Activated CD4-positive, alpha-beta T cell treated with anti-CD3 and anti-CD28 coated beads, Interleukin-2, amount 10 ng/mL, durations not matched to agents 7 days and 5 days (primary cell): ENCODE measurements at places on chromosomes 11 and 22. TPM values are rescaled to one million over a fixed set of nuclear protein-coding genes. Genes with fewer than 3 reads are reported as not detected.

Gene AMOTL1
- total RNA-seq, result 3.1 TPM

Gene C11orf86
- not detected for total RNA-seq

Gene SPI1
- not detected for total RNA-seq

Gene LRRC74B
- not detected for total RNA-seq

Gene LRRC56
- 2.0 TPM for total RNA-seq

Gene HTR3B
- not detected for total RNA-seq

Gene PANX1
- 13.2 TPM for total RNA-seq

Gene TYMP
- total RNA-seq, result 126 TPM

- no peak overlapping the region for H3K4me3 ChIP-seq
- peaks cover 18% of the 10 kb centered on the region for H3K4me1 ChIP-seq
- H3K27ac ChIP-seq, result no peak overlapping the region
- H3K36me3 ChIP-seq, result no peaks in the 10 kb centered on the region
- H3K27me3 ChIP-seq, result no peaks in the 10 kb centered on the region
Observed at GRCh38 chr11:67633758-67634365, 4.1 kb upstream of the NUDT8 start.

- H3K4me1 ChIP-seq, result peaks cover 4% of the 10 kb centered on the region
- peaks cover 2% of the 10 kb centered on the region for H3K36me3 ChIP-seq
- DNase-seq, result no peak
Observed at GRCh38 chr11:104637662-104638170, 260.5 kb downstream of the CASP12 start.

GRCh38 chr11:72520815-72521214 lies 86.5 kb upstream of the CLPB start:
- H3K27ac ChIP-seq, result no peak overlapping the region
- H3K4me3 ChIP-seq, result no peak overlapping the region
- DNase-seq, result no peak
- H3K36me3 ChIP-seq, result no peaks in the 10 kb centered on the region

GRCh38 chr11:34926101-34926830 lies 9.8 kb downstream of the PDHX start:
- H3K27me3 ChIP-seq, result no peaks in the 10 kb centered on the region
- H3K4me1 ChIP-seq, result peaks cover 13% of the 10 kb centered on the region
- no peak overlapping the region for H3K27ac ChIP-seq
- no peak overlapping the region for H3K4me3 ChIP-seq
- peak; percentile 39 for DNase-seq

DNA sequence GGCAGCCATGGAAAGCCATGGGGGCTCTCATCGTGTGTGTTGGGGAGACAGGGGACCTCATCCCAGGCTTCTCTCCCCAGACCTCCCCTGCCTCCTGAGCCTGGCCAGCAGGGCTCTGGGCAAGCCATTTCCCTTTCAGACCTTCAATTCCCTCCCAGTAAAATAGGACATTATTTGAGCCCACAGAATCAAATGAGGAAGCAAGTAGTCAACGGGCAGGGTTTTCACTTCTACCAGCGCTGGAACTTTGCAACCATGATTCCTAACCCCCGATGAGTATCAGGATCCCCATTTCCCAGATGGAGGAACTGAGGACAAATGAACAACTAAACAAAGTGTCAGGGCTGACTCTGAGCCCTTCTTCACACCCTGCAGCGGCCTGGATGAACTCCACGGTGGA lies 48.9 kb upstream of the TCF20 start:
- peaks cover 32% of the 10 kb centered on the region for H3K4me1 ChIP-seq
- no peaks in the 10 kb centered on the region for H3K27me3 ChIP-seq
- DNase-seq, result no peak
- H3K27ac ChIP-seq, result no peak overlapping the region
- H3K4me3 ChIP-seq, result no peak overlapping the region
- H3K36me3 ChIP-seq, result no peaks in the 10 kb centered on the region

- no peak for DNase-seq
- H3K27ac ChIP-seq, result no peak overlapping the region
- H3K4me1 ChIP-seq, result no peaks in the 10 kb centered on the region
- H3K27me3 ChIP-seq, result peaks cover 12% of the 10 kb centered on the region
Observed at GRCh38 chr11:86900162-86900561, 55.0 kb downstream of the FZD4 start.

- no peaks in the 10 kb centered on the region for H3K4me1 ChIP-seq
- H3K27ac ChIP-seq, result no peak overlapping the region
- peaks cover 4% of the 10 kb centered on the region for H3K27me3 ChIP-seq
Observed at GRCh38 chr11:7347611-7348431, 96.1 kb downstream of the SYT9 start.

DNA sequence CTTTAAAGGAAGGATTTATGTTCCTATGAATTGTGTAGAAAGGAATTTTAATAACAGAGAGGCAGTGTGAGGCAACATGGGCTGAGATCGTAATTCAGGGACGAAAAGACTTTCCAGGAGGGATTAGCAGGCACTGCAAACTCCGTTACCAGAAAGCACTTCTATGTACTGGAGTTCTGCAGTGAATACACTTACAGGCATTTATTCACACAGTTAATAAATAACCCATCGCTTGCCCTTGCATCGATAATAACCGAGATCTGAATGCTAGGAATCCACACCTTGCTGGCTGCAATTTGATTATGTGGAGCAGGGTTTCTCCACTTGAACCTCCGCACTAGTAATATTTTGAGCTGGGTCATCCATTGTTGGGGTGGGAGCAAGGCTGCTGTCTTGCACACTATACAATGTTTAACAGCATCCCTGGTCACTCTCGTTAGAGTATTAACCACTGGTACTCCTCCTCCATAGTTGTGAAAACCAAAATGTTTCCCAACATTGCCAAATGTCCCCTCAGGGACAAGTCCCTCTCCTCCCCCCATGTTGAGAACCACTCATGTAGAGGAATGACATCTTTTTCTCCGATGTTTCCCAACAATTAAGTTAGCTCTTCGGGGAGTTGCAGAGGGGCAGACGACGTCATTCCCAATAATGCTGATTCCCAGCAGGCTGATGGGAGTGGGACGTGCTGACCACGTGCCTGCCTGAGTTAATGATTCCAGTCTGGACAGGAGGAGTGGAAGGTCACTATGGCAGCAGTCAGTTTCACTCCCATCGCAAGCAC lies 99.5 kb downstream of the SNX19 start:
- H3K36me3 ChIP-seq, result no peaks in the 10 kb centered on the region
- no peak overlapping the region for H3K27ac ChIP-seq
- no peak overlapping the region for H3K4me3 ChIP-seq
- H3K4me1 ChIP-seq, result no peaks in the 10 kb centered on the region

DNA sequence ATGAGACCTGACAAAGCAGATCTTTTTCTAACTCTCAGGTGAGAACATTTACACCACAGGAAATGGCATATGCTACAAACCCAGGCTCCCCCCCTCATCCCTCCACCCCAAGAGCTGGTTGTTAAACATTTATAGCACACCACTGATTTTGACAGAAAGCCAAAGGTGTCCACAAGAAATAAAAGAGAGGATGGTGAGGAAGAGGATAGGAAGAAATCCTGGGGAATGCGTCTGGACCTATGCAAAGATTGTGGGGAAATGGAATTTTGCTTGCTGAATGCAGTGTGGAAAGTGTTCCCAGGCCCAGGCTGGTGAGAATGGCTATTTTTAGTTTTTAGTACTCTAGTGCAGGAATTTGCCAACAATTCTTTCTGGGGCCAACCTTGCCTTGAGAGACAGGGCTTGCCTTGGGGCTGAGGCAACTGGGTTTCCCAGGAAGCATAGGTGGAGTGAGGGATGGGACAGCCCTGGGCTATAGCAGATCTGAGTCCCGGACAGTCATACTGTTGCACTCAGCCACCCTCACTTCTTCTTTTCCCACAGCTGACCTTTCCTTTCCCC lies 163.9 kb downstream of the ADAMTS15 start:
- no peaks in the 10 kb centered on the region for H3K36me3 ChIP-seq
- H3K4me1 ChIP-seq, result no peaks in the 10 kb centered on the region
- no peak for DNase-seq
- H3K27ac ChIP-seq, result no peak overlapping the region
- H3K27me3 ChIP-seq, result no peaks in the 10 kb centered on the region

DNA sequence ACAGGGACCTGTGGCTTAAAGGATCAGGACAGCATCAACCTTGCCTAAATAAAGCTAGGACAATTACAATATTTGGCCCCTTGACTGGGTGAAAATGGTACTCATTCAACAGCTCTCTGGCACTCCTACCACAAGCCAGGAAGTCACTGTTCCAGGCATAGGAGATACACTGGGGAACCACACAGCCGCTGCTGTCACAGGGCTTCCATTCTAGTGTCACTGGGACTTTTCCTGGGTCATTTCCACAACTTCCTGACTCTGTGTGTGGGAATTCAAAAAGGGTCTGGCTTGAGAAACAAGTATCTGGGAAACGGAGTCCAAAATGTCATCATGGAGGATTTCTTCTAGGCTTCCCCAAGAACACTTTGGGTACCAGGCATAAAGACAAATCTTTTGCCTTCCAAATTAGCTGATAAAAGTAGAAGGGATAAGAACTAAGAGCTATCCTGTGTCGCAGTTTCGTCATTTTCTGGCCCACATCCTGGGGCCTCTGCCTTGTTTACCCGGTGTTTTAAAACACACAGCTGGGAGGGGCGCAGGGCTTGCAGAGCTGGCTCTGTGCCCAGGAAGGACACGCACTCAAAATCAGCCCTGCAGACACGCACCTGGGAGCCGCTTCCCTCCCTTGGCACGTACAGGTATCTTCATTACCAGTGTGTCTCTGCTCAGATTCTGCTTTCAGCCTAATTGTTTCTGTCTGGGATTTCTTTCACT lies 38.0 kb downstream of the TMEM45B start:
- peak; percentile 89 for DNase-seq
- peak overlapping the region; percentile 53 for H3K4me3 ChIP-seq
- peaks cover 28% of the 10 kb centered on the region for H3K36me3 ChIP-seq
- peak overlapping the region; percentile 100 for H3K27ac ChIP-seq
- H3K4me1 ChIP-seq, result peaks cover 56% of the 10 kb centered on the region
- H3K27me3 ChIP-seq, result no peaks in the 10 kb centered on the region

GRCh38 chr22:37734964-37735451 lies 38.2 kb downstream of the TRIOBP start:
- H3K36me3 ChIP-seq, result no peaks in the 10 kb centered on the region
- H3K27me3 ChIP-seq, result no peaks in the 10 kb centered on the region
- no peak overlapping the region for H3K4me3 ChIP-seq
- DNase-seq, result no peak
- no peak overlapping the region for H3K27ac ChIP-seq

- DNase-seq, result no peak
- H3K36me3 ChIP-seq, result no peaks in the 10 kb centered on the region
- H3K27ac ChIP-seq, result no peak overlapping the region
- no peak overlapping the region for H3K4me3 ChIP-seq
- H3K27me3 ChIP-seq, result no peaks in the 10 kb centered on the region
Observed at GRCh38 chr11:36077886-36078685, 134.2 kb downstream of the LDLRAD3 start.

GRCh38 chr22:32806296-32806695 lies 4.8 kb downstream of the TIMP3 start:
- no peak for DNase-seq
- peaks cover 30% of the 10 kb centered on the region for H3K27me3 ChIP-seq
- no peaks in the 10 kb centered on the region for H3K36me3 ChIP-seq
